ENCODE measurements at places on chromosomes 5 and 9.

- no peak for DNase-seq
Measured at GRCh38 chr5:126525630-126526245, 69.3 kb downstream of the ALDH7A1 start.

DNA sequence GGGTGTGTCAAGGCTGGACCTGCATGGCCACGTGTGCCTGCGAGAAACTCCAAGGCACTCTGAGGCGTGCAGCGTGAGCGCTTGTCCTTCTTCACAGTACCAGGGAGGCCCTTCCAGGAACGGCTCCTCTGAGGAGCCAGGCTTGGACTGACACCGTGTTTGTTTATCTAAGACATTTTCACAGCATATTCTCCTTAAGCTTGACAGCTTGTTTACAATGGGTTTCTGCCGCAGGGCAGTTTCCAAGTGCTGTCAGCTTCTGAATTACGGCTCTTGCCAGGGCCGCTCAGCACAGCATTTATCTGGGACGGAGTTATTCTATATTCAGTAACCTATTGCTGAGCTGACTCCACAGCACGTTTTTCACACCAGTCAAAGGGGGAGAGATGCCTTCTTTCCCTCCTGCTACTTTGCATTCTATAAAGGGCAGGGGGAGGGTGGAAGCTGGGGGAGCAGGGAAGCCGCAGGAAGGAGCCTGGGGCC, 98.4 kb downstream of the LMNB1 start:
- no peak for DNase-seq

DNA sequence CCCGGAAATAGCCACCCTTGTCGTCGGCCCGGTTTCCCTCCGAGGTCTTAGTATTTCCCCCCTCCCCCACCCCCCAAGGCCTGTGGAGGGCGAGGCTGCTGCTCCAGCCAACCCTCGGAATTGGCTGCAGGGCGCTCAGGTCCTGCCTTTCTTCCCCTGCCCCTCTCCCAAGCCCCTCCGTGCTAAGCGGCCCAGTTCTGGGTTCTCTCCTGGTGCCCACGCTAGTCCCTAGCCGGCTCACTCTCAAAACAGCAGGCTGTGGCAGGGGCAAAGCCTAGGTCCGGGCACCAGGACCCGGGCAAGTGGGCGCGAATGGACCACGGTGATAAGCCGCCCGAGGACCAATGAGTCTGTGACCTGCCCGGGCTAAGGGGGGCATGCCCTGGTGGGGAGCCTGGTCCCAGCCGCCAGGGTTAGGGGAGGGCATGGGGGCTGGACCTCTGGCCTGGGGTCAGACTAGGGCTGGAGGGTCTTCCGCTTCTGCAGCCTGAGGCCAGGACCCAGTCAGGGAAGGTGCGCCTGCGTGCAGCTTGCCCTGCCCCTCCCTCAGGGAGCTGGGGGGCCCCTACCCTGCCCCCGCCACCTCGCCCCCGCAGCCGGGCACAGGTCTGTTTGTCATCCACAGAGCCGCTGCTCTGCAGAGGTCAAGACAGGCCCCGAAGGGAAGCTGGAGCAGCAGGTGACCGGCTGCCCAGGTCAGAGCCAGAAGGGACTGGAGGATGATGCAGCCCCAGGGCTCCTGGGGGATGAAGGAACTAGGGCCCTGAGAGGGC, 5.0 kb upstream of the IRX4 start:
- DNase-seq, result no peak

GRCh38 chr5:107704681-107705401, 34.1 kb upstream of the EFNA5 start:
- no peak for DNase-seq

- no peak for DNase-seq
Measured at GRCh38 chr5:165029099-165029870, 1523.9 kb downstream of the MAT2B start.

DNA sequence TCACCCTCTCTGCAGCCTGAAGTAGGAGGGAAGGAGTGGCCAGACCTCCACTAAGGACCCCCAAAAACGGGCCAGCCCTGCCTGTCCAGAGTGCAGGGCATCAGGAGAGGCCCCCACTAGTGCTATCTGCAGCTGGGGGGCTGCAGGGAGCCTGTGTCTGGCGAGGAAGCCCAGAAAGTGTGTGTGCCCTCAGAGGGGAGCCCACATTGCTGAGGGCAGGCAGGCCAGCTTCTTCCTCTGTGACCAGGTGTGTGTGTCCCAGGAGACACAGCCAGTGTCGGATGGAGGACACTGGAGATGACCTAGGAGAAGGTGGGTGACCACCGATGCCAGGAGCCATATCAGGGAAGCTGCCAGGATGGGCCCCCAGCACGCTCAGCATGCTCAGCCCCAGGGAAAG, 218.7 kb downstream of the IRX2 start:
- DNase-seq, result no peak

- DNase-seq, result no peak
Measured at GRCh38 chr5:163366757-163367156, 70.6 kb upstream of the CCNG1 start.

GRCh38 chr5:57939335-57939734, 456.7 kb upstream of the ACTBL2 start:
- DNase-seq, result no peak

- DNase-seq, result no peak
Measured at GRCh38 chr9:80503671-80504281, 932.0 kb downstream of the TLE4 start.

DNA sequence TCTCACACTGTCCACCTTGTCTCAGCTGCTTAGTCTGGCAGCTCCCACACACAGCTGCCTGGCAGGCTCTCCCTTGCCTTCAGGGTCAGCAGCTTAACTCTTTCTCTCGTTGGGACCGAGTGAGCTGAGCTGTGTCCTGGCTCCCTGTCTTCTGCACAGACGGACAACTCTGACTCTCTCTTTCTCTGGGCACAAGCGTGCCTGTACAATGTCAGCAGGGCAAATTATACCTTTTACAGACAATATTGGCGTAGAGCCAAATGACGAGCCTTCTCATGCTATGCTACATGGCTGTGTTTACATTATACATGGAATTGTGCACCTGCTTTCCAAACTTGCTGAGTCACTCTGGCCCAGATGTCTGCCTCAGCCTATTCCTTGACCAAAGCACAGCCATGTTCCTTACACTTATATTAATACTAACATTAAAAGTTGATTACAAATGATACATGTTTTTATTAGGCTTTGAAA, 188.6 kb downstream of the CYLC2 start:
- DNase-seq, result no peak

DNA sequence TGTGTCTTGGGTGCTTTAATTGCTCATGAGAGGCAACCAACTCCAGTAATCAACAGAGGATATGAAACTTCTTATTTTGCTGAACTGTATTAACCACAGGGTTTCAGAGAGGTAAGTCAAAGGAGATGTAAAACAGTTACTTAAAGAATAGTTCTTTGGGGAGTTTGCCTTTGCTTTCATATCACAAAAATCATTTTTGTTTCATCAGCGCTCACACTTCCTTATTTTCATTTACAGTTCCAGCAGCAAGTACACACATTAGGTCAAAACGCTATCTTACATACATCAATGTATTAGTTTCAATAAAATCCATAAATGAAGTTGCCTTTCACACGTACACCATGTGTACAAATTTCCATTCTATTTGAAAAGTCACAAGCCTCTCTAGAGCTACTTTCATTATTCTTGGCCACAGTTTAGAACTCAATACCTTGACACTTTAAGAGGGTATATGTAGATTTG, 50.1 kb downstream of the ST8SIA4 start:
- DNase-seq, result no peak

GRCh38 chr9:122816163-122816867, 12.1 kb downstream of the PDCL start:
- DNase-seq, result no peak

DNA sequence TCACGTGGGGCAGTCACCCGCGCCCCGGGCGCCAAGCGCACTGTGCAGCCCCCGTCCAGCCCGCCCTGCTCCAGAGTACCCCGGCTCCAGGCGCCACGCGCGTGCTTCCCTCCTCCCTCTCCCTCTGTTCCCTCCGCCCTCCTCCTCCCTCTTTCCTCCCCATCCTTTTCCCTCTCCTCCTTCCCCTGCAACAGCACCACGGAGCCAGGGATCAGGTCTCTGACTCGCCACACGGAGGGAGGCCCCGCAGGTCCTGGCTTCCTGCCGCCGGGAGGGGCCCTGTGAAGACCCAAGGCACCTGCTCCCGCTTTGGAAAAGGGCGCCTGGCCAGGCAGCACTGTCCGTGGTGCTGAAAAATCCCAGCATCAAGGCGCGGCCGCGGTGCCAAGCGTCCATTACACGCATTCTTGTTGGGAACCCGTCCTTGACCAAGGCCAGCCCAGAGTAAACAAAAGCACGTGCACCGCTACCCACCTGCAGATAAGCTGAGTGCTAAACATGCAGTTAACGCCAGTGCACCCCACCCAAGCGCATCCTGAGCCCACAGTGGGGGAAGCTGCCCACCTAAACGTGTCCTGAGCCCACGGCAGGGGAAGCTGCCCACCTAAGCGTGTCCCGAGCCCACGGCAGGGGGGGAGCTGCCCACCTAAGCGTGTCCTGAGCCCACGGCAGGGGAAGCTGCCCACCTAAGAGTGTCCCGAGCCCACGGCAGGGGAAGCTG, 21.7 kb downstream of the SLC6A18 start:
- no peak for DNase-seq

DNA sequence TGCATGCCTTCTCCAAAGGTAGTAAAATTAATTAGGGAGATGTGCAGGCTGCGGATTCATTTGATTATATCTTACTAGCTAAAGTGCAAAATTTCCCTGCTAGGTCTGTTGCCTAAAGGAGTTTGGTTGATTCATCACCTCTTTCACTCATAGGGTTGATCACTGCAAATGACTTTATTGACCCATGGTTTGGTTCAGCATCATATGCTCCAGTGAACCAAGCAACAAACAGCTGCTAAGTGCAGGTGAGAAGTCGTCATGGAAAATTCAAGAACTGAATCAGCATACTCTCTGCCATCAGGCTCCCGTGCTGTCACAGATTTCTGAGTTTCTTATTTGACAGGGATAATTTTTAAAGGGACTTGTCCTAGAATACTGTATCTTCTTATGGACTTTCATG, 571.8 kb upstream of the CDH18 start:
- no peak for DNase-seq
